GM04504 (cell line): ENCODE measurements at places on chromosomes 11 and 22.

GRCh38 chr11:71914617-71915189, 13.7 kb downstream of the XNDC1N start:
- no peak for DNase-seq

- no peak for DNase-seq
Measured at GRCh38 chr11:79022265-79022664, 418.6 kb downstream of the TENM4 start.

DNA sequence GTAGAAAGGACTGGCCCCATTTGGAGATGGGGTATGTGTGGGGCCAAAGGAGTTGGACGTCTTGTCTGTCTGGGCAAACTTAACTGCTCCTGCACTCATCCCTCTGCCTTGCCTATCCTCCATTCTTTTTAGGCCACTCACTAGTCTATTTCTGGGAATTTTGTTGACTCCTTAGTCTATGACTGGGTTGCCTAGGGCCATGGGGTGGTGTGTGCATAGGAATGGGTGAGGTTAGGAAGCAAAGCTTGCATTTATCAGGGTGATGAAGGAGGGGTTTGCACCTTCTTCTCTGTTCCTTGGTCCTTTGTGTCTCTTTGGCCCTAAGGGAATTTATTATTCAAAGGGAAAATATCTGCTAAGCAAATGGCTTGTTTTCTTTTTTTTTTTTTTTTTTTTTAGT, 80.9 kb upstream of the OR9Q1 start:
- DNase-seq, result no peak

DNA sequence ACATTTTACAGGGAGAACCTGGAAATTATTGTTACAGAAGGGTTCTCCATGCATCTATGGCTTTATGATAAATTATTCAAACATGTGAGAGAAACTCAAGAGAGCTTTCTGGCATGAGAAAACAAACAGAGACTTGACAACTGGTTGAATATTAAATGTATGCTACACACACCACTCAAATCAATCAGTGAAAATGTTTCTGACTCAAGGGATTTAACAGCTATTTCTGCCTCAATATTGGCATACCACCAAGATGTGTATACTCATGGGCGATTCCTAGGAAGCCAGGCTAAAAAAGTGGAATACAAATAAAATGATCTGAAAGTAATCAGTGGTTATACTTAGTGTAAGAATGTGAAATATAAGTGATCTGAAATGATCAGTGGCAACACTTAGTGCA, 15.8 kb upstream of the OR51T1 start:
- no peak for DNase-seq

GRCh38 chr22:41367039-41367679, 14.6 kb upstream of the TEF start:
- peak; percentile 84 for DNase-seq

GRCh38 chr22:46862418-46863324, 100.2 kb downstream of the TBC1D22A start:
- no peak for DNase-seq

DNA sequence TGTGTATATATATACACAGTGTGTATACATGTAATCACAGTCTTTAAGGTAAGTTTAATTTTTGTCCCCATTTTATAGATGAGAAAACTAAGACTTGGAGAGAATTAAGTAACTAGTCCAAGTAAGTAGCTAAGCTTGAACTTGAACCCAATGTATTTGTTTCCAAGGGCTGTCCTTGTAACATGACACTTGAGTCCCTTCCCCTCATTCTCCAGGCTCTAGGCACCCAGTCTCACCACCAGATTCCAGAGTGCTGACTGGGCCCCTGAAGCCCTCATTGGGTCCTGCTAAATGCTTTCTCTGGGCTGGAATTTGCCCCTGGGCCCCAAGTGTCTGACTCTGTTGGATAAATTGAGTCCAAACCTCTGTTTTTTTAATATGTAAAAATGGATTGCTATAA, 45.5 kb downstream of the ADM start:
- DNase-seq, result no peak

DNA sequence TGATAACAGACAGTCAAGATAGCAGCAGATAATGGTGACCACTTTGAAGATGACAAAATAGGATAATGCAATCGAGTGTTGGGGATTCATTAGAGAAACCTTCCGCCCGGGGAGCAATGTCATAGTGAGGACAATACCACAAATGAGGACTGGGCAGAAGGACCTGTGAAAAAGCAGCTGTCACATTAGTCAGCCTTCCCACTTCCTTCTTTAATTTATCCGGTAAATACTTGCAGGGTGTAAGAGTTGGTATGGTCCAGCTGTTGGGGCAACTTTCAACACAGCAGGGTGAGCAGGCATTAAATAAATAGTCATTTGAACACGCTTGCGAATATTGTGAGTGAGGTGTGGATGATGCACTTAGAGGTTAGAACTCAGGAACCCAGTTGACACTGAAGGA, 132.5 kb upstream of the KIRREL3 start:
- DNase-seq, result no peak

- no peak for DNase-seq
Measured at GRCh38 chr11:43735115-43735514, 54.6 kb downstream of the HSD17B12 start.

DNA sequence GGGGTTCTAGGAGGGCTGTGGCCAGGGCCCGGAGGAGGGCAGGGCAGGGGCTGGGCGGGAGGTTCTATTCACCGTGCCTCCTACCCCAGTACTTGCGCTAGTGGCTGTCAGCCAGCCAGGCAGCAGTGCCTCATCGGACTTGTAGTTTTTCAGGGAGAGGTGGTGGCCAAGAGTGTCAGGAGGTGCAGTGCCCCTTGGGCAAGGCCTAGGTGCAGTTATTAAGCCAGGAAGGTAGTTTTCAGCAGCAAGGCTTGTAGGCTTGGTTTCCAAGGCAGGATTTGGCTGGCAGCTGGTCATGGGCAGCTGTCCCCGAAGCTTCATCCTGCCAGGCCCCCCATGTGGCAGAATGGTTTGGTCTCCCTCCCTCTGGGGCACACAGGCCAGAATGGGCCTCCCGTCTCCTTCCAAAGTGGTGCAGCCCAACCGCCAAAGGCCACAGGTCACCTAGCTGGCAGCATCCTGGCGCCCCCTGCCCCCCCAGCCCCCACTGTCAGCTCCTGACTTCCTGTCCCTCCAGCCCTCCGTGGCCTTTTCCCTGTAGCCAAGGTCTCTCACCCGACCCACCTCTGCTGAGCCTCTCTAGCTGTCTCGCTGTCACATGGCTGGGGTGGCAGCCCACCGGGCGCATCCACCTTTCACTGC, 8.5 kb downstream of the CCDC88B start:
- DNase-seq, result no peak

- no peak for DNase-seq
Measured at GRCh38 chr22:49887702-49888101, 30.5 kb downstream of the ALG12 start.

- DNase-seq, result no peak
Measured at GRCh38 chr11:31943056-31943780, 132.1 kb upstream of the PAX6 start.
